Left ventricle myocardium inferior (tissue), 1 donor: ENCODE measurements at places on chromosomes 2 and 18. TPM values are rescaled to one million over a fixed set of nuclear protein-coding genes. Genes with fewer than 3 reads are reported as not detected.

The INHA gene
- total RNA-seq: 2.4 TPM

The MYO3B gene
- total RNA-seq: 0.05 TPM

The CCDC138 gene
- total RNA-seq: 1.1 TPM

The ASB18 gene
- 11.3 TPM for total RNA-seq

The CNDP1 gene
- not detected for total RNA-seq

The LCT gene
- total RNA-seq: not detected

The RNF125 gene
- 3.5 TPM for total RNA-seq

The CASP8 gene
- total RNA-seq: 3.7 TPM

The IL1F10 gene
- not detected for total RNA-seq

The DTNA gene
- 167 TPM for total RNA-seq

DNA sequence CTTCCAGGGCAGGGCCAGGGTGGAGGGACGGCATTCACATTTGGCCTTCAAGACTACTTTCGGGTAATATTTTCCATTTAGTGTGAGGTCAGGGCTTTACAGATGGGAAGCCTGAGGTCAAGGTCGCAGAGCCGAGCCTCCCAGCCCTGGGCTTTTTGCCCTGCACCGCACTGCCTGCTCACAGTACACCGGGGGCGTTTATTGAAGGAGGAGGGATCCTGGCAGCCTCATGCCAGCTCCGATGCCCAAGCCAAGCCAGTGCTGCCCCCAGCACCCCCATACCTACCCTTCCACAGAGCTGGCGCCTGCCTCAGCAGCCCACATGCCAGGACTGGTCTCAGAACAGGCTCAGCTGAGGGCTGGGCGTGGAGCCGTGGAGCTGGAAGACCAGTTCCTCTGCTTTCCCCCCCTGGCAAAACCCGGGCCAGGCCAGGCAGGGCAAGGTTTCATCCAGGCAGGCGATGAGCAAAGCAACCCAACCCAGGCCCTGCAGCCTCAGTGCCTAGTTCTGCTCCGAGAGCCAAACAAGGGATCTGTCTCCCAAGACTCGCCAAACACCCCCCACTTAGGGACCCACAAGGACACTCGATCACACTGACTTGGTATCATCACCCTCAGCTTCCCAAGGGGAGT is 11.9 kb downstream of the SDC1 start:
- no peak for DNase-seq

- DNase-seq: no peak
These were observed 5.0 kb downstream of the GAD1 start for GRCh38 chr2:170821531-170822289.

- DNase-seq: no peak
These were observed 63.3 kb downstream of the COL3A1 start for GRCh38 chr2:189037518-189037917.

- DNase-seq: no peak
These were observed 143.6 kb downstream of the ALPK2 start for GRCh38 chr18:58484989-58485981.

DNA sequence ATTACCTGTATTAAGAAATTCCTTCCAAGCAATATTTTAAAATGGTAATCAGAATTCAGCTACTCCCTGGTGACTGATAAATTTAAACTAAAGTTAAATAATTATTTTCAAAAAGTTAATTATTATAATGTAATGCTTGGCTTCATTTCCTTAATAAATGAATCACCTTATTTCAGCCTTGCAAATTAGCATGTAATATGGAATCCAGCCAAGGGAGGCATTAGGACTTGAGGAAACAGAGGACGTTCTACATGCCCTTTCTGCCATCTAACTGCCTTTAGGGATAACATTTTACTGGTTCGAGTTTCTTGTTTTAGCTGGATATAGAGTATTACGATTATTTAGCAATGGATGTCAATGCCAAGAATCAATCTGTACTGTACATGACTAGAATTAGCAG is 636.3 kb downstream of the TSN start:
- no peak for DNase-seq

DNA sequence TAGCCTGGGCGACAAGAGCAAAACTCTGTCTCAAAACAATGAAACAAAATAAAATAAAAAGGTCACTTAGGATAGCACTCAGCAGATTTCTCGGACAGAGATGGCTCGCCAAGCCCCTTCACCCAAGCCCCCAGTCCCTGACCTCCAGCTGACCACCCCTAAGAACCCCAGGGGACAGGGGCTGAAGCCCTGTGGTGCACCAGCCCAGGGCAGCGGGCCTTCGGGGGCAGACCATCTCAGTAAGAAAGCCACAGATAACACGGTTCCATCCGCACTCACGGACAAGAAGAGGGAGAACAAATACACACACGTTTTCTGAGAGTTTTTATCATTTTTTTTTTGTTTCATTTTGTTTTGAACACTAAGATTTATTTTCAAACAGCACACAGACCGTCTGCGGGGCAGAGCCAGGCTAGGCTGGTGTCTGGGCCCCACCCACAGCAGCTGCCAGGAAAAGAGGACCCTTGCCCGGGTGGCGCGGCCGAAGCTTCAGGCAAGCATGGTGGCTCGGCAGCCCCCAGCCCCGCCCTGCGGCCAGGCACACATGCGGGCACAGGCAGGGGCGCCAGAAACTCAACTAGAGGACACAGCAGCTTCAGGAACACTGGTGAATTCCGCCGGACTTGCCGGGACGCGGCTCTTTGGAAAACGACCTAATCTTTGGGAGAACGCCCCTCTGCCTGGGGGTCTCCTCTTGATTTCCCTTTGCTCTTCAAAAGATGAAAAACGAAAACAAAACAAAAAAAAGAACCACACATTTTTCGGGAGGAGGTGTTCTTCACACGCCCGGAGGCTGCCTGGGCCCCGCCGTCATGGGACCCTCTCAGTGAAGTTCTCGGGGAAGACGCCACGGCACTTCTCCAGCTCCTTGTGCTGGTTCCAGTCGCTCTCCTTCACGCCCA is 59.0 kb downstream of the BIN1 start:
- DNase-seq: no peak

DNA sequence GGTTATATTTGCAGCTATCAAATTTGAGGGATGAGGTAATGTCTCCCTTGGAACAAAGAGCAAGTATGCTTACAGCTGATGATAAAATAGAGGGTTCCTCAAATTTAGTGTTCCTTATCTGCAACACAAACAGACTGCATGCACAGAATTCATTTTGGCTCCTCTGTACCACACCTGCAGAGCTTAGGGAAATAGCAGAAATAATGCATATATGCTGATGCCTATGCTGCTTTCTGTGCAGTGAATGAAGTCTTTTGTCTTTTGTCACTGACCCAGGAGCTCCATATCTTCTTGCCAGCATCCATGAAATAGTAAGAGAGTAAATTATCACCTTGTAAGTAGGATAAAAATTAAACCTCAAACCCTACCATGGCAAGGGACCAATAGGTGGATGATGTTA is 69.8 kb downstream of the NCKAP1 start:
- DNase-seq: no peak

DNA sequence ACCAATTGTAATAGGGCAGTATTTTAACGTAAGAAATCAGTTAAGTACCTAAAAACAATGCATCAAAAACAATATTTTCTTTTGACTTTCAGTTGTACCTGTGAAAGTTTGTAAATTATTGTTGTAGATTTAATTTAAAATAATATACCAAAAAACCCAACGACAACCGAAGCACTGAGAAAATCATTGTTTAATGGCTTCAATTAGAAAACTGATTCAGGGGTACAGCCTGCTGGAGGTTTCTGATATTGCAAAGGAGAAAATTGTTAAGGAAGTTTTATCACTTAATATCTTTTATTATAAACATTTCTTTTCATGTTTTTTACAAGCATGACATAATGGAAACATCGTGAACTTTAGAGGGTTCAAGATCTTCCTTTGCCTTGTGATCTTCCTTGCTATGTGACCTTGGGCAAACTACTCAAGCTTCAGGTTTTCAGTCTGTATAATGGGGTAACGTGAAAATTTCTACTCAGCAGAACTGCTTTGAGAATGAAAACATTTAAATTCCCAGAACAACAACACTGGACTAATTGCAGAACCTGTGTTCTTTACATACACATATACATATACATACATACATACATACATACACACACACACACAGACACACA is 76.3 kb upstream of the GLS start:
- no peak for DNase-seq

GRCh38 chr2:9985531-9986328 is 34.2 kb downstream of the GRHL1 start:
- no peak for DNase-seq

- DNase-seq: peak; percentile 66
These were observed 106.9 kb downstream of the LIPG start for GRCh38 chr18:49668574-49669275.

GRCh38 chr2:27024812-27025211 is 8.0 kb upstream of the TMEM214 start:
- no peak for DNase-seq

- no peak for DNase-seq
These were observed 12.3 kb downstream of the KCTD1 start for GRCh38 chr18:26536032-26536431.

- DNase-seq: no peak
These were observed 316.8 kb upstream of the HS6ST1 start for GRCh38 chr2:128635361-128635900.

GRCh38 chr2:17506736-17507616 is 11.3 kb downstream of the RAD51AP2 start:
- no peak for DNase-seq

GRCh38 chr2:182941919-182942318 is 75.5 kb upstream of the FRZB start:
- no peak for DNase-seq

DNA sequence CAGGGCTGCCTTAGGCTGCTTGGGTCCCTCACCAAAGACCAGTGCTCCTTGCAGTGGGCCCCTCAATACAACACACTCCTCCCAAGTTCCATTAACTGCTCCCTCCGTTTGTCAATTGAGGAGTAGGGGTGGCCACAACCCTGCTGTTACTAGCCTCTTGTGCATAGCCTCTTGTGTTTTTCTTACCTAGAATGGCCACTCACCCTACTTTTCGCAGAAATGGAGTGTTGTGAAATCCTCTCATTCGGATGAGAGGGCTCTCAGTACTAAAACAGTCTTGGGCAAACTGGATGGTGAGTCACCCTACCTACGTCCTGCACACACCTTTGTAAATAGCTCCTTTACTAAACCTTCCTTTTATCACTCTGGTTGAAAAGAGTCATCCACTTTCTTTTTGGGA is 253.9 kb downstream of the OSR1 start:
- DNase-seq: no peak

DNA sequence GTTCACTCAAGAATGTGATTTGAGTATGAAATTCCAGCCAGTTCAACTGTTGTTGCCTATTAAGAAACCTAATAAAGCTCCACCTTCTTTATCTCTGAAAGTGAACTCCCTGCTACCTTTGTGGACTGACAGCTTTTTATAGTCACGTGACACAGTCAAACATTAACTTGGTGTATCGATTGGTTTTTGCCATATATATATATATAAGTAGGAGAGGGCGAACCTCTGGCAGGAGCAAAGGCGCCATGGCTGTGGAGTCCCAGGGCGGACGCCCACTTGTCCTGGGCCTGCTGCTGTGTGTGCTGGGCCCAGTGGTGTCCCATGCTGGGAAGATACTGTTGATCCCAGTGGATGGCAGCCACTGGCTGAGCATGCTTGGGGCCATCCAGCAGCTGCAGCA is at the start of gene UGT1A1:
Gene UGT1A1 (plus strand): TSS at position 228 of the 400 bp plus-strand sequence. CDS start 18 bp downstream, at position 246.
- no peak for DNase-seq

- no peak for DNase-seq
These were observed 14.8 kb downstream of the EVA1A start for GRCh38 chr2:75545922-75546321.

GRCh38 chr2:103785432-103785831 is 1023.6 kb downstream of the TMEM182 start:
- DNase-seq: no peak

DNA sequence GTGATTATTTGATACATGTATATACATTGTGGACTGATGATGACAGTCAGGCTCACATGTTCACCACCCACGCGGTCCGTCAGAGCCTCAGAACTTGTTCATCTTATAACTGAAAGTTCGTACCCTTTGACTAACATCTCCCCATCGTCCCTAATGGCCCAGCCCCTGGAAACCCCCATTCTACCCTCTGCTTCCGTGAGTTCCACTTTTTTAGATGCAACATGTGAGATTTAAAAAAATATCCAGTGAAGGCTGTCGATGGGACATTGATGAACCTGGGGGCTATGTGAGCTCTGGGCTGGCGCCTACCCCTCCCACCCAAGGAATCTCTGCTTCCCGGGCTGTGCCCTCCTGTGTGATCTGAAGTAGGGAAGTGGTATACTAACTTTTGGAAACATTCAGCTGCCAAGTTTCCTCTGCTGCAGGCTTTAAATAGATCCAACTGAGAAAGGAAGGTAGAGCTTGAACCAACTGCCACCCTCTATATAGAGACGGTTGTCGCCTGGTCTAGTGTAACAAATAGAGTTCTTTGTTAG is 163.8 kb downstream of the FAM210A start:
- DNase-seq: no peak

- DNase-seq: no peak
These were observed 1012.8 kb upstream of the GYPC start for GRCh38 chr2:125643128-125643527.

GRCh38 chr2:217703102-217703501 is 299.7 kb downstream of the TNS1 start:
- no peak for DNase-seq

DNA sequence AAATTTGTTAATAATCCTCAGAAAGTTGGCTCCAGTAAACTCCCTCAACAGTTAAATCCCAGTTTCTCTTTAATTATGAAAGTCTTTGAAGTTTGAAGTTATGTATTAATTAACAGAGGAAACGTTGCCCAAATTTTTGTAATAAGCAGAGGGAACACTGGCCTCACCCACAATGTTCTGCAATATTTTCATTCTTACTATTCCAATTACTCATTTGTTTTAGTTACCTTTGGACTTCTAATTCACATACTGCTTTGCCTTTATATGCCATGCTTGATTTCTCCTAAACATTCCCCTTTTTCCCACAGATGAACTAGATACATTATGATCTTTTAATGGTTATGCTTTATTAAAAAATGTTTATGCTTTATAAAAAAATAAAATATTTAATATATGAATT is 61.3 kb downstream of the RELCH start:
- DNase-seq: no peak

GRCh38 chr2:13255485-13255884 is 538.7 kb downstream of the TRIB2 start:
- DNase-seq: no peak
